ENCODE measurements at places on chromosomes 5 and 9.

GRCh38 chr5:152256580-152256979 lies 148.5 kb downstream of the NMUR2 start:
- DNase-seq: no peak

GRCh38 chr9:84187090-84187489 lies 153.5 kb downstream of the SLC28A3 start:
- no peak for DNase-seq

DNA sequence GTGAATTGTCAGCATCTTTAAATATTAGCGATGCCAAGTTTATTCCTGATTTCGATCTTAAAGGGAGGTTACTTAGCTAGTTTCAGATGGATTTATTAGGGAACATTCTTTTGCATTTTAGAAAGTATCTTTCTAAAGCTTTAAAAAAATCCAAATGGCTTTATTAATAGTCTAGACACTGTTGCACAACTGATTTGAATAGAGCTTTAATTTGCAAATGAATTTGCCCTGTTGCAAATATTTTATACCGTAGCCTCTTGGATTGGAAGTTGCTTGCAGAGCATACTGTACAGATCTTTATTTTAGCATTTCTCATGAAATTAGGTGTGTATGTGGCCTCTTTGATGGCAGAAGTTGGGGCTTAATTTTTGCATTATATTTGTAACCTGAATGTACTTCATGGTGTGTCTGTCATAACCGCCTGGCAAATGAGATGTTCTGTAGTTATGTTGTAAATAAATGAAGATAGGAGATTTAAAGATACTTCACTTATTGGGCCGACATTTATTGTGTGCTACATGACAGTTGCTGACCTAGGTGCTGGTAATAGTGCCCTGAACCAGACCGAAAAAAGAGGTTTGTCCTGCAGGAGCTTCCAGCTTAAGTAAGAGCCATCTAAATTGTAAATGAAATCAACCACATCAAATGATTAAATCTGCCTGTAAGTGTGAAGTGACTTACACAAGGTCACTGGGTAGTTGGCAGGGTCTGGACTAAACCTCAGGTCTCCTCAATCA lies 1.8 kb downstream of the TCERG1 start:
- no peak for DNase-seq

GRCh38 chr9:84718476-84718875 lies 48.9 kb downstream of the NTRK2 start:
- DNase-seq: no peak

DNA sequence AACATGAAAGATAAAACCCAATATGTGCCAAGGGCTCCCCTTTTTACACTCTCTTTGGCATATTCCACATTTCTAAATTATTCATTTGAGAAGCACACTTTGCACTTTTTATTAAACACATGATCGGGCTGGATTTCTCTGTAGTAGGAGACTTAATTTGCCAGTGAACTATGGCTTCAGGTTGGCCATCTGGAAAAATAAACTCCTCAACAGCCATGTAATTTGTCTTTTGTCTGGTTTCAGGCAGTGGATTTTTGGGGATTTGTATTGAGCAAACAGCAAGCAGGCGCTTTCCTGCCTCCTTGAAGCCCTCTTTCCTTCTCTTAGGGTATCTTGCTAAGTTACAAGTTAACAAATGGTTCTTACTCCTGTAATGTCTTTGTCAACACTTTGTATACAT lies 73.0 kb upstream of the DMRTA1 start:
- DNase-seq: no peak

- no peak for DNase-seq
Observed at GRCh38 chr9:292915-293314, 78.2 kb downstream of the DOCK8 start.

- DNase-seq: no peak
Observed at GRCh38 chr9:84949971-84950370, 280.4 kb downstream of the NTRK2 start.

DNA sequence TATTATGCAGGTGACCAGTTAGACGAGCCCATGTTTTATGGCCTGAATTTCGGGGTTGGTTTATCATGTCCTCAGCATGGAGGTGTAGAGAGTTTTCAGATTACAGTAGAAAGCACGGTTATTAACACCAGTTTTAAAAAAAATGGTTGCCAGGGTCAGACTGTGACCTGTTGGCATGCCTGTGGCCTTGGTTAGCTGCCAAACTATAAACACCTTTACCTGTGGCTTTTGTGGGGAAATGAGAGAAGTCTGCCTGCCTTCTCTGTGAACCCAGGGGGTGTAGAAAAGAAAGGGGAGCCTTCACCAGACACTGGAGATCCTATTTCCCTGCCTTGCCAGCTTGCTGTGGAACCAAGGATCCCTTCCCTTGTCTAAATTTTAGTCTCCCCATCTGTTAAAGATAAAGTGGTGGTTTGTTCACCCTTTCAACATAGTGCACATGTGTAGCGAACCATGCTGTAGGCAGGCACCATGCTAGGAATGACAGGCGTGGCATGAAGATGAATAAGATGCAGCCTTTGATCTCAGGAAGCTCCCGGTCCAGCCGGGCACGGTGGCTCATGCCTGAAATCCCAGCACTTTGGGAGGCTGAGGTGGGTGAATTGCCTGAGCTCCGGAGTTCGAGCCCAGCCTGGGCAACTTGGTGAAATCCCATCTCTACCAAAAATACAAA lies 6.1 kb upstream of the PHF19 start:
- DNase-seq: no peak

- DNase-seq: no peak
Observed at GRCh38 chr9:135502168-135502872, 1.8 kb downstream of the MRPS2 start.

GRCh38 chr9:93295456-93296076 lies 111.6 kb downstream of the WNK2 start:
- DNase-seq: no peak

GRCh38 chr5:124162767-124163532 lies 583.5 kb downstream of the ZNF608 start:
- no peak for DNase-seq

- peak; percentile 21 for DNase-seq
Observed at GRCh38 chr5:159849437-159850083, 66.7 kb upstream of the ADRA1B start.

- no peak for DNase-seq
Observed at GRCh38 chr5:127976525-127976924, 107.0 kb upstream of the SLC12A2 start.

GRCh38 chr5:151469992-151470391 lies 22.6 kb downstream of the SLC36A1 start:
- no peak for DNase-seq

DNA sequence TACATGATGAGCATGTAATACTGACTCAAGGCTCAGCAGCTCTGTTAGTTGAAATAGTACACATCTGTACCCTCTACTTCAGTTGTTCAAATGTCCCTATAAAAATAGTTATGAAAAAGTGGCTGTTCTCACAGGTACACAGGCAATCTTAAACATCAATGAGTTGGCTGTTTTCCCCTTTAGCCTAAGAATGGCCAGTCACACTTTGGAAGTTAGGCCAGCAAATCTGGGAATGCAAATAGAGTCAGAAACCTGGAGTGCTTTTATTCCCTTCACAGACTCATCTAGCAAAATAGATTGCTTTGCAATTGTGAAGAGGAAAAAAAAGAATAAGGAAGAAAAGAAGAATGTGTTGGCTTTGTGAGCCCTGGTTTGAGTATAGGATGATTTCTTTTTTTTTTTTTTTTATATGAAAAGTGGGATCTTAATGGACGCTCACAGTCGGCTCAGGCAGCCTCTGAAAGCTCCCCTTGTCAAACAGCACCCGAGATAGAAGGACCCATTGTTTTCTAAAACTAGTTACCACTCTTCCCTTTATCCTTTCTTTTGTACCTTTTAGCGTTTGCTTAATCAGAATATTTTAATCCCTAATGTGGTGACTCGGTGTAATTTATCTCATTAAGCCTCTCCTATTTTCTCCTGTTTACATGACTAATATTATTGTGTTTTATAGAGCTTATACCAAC lies 27.9 kb upstream of the TLE1 start:
- no peak for DNase-seq

GRCh38 chr9:86854898-86855523 lies 92.3 kb downstream of the GAS1 start:
- peak; percentile 44 for DNase-seq

DNA sequence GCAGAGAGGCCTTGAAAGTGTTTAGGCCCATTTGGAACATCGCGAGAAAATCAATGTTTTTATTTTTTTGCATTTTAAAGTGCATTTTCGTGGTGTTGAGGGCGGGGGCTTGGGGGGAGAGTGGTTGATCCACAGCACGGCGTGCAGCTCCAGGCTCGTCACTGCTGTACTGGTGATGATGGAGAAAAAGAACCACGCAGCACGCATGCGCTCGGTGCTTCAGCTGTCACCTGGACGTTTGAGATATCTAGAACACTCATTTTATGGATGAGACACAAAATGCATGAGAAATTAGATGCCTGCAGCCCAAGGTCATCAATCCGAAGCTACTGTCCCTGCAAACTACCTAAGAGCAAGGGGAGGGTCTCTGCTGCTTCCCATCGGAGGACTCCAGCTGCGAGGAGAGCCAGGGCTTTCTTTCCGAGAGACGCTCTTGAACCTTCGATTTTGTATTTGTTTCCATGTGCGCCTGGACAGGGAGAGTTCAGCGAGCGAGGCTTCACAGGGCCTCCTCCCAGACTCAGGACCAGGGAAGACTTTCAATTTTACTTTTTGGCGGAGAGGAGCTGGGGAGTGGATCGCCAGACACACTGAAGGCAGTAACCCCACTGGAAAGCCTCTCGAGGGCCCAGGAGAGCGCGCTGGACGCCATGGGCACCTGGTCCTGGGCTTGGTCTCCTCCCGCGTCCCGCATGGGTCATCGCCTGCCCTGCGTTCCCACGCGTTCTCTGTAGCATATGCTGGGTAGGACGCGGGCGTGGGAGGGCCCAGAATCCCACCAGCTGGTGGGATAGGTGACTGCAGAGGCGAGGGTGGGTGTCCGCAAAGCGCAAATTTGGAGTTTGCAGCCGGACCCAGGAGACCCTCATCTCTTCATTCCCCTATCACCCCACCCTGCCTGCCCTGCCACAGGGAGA lies 2.5 kb downstream of the DMRT2 start:
- DNase-seq: no peak

GRCh38 chr5:175822225-175822624 lies 49.2 kb upstream of the CPLX2 start:
- no peak for DNase-seq

DNA sequence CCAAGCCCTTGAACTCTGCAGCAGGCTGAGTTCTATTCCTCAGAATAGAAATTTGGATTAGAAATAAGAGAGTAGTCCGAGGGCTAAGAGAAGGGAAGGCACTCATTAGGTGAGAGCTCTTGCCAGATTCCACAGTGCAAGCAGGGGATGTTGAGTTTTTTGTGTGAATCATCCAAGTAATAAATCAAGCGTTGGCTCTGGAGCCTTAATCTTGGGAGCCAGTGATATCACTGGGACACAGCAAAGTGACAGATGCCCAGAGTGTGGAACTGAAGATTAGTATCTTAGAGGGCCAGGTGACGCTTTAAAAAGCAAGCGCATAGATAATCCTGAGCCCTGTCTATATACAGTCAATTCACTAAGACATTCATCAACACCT lies 60.3 kb downstream of the FOXD1 start:
- DNase-seq: no peak

DNA sequence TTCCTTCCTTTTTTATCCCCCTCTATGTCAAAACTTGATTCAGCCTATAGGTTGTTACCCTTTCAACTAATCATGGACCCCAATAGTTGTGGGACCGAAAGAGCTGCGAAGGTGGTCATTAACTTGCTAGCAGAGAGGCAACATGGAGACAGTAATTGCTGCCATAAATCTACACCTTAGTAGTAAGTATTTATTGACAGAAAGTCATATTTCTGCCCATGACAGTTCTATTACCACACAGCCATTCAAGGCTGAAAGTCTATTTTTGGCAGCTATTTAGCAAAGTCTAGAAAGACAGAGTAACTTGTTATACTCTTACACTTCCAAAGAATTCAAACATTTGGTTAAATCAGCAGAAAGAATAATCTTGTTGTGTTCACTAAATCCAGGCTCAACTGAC lies 236.2 kb downstream of the PRELID2 start:
- no peak for DNase-seq

DNA sequence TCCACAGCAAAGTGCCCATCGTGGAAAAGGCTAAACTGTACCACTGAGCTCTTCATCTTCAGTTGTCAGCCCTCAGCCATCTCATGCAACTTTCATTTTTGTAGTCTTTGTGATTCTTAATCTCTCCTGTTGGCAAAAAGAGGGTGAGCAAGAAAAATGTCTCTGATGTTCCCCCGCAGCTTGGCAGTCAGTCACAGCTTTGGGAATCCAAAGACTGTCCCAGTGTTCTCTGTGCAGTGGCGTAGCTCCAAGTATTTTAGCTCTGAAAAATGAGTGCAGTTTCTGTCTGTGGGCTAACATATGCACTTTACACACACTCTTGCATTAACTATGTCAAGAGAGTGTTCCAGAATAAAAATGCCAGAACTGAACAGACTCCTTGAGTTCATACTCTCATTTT lies 372.2 kb downstream of the TMEM232 start:
- no peak for DNase-seq

DNA sequence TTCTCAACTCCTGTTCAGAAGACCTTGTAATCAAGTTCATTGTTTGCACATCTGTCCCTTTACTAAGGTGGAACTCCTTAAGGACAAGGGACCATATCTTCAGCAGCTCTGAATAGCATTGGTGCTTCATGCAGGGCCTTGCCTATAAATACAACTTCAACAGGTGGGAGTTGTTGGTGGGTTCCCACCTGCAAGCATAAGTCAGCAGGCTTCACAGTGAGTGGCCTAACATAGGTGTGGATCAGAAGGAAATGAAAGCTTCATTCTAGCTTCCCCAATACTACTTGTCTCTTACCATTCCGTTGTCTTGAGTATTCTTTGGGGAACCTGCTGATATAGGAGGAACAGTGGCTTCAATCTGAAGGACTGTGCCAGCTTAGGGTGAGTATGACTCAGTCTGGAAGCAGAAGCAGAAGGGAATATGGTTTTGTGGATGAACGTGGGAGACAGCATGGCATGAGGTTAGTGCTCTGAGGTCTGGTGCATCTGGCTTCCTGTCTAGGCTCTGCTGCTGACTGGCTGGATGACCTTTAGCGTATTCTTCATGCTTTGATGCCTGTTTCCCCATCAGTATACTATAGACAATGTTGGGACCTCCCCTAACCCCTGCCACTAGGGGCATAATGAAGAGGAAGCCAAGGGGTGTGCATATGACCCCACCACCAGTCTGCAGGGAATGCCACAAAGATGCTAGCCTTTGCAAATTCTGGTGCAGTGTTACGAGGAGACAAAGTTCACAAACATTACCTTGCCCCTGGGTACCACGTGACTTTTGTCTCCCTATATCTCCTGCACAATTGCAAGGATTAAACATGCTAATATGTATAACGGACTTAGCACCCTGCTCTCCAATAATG lies 192.3 kb downstream of the PALM2AKAP2 start:
- DNase-seq: no peak

GRCh38 chr5:131224387-131225201 lies 39.3 kb upstream of the CDC42SE2 start:
- no peak for DNase-seq

- DNase-seq: no peak
Observed at GRCh38 chr9:89679016-89679415, 74.2 kb downstream of the GADD45G start.

- DNase-seq: no peak
Observed at GRCh38 chr5:21159510-21160059, 1171.6 kb upstream of the CDH18 start.

- peak; percentile 87 for DNase-seq
Observed at GRCh38 chr9:32395510-32396216, 11.2 kb downstream of the ACO1 start.

- no peak for DNase-seq
Observed at GRCh38 chr5:179307013-179307800, 38.1 kb downstream of the ADAMTS2 start.
